Inflammatory macrophage (primary cell): ENCODE measurements at places on chromosomes 6 and 20.
A peak's percentile ranks its signal among the peaks of the same experiment; 100 is the strongest.

GRCh38 chr6:43129434-43130194 lies 41.5 kb upstream of the SRF start:
- no peak for DNase-seq

DNA sequence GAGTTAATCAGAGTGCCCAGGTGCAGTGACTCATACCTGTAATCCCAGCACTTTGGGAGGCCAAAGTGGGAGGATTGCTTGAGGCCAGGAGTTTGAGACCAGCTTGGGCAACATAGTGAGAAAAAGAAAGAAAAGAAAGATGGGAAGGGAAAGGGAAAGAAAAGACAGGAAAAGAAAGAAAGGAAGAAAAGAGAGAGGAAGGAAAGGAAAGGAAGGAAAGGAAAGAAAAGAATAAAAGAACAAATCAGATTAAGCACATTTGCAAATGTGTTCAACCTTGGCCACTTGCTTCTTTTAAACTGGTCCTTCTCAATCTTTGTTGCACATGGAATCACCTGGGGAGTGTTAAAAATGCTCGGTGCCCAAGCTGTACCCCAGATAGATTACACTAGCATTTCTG lies 28.0 kb downstream of the NR2E1 start:
- DNase-seq, result no peak

DNA sequence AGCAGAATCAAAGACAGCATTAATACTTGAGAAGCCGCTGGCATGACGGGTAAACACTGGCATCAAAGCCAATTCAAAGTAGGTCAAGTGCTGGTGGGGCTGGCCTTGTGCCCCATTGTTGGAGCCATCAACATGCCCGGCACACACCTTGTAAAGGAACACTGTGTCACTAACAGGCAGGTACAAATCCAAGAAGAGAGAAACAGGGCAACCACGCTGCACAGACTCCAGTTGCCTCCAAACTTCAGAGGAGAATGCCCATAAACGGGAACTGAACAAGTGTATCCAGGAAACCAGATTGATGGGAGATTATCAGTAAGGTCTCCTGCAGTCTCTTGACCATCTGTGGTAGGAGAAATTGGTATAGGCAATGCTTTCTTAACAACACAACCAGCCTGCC lies 127.0 kb upstream of the STXBP5 start:
- DNase-seq, result no peak

DNA sequence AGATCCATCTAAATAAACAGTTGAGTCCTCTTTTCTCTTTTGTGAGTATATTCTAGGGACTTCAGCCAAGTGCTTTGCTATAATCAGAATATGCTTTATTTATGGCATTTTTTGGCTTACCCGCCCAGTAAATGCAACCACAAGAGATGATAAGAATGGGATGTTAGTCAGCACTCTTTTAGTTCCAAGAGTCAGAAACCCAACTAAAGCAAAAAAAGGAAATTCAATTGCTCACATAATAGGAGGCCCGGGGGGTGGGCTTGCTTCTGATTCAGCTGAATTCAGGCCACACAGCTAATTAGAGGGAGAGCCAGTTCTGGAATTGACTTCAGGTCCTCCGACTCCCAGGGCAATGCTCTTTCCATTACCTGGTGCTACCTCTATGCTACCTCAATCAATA lies 250.6 kb downstream of the FARS2 start:
- DNase-seq, result no peak

GRCh38 chr20:6698056-6698455 lies 69.4 kb upstream of the BMP2 start:
- DNase-seq, result no peak

GRCh38 chr6:46882645-46883044 lies 39.1 kb downstream of the ADGRF5 start:
- DNase-seq, result no peak

DNA sequence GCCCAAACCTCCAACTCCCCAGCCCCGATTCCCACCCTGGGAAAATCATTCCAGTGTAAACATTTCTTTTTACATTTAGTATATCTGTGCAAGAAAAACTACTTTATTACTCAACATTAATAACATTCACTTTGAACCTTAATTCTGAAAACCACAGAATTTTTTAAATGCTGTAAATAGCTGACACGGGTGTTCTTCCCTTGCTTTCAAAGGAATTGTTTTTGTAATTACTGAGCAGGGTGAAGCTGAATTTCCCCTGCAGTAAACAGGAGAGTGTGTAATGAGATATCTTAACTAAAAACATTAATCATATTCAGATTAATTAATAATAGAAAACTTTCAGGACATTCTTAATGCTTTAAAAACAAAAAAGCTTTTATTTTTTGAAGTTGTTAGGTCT lies 99.3 kb upstream of the CITED2 start:
- DNase-seq, result no peak

DNA sequence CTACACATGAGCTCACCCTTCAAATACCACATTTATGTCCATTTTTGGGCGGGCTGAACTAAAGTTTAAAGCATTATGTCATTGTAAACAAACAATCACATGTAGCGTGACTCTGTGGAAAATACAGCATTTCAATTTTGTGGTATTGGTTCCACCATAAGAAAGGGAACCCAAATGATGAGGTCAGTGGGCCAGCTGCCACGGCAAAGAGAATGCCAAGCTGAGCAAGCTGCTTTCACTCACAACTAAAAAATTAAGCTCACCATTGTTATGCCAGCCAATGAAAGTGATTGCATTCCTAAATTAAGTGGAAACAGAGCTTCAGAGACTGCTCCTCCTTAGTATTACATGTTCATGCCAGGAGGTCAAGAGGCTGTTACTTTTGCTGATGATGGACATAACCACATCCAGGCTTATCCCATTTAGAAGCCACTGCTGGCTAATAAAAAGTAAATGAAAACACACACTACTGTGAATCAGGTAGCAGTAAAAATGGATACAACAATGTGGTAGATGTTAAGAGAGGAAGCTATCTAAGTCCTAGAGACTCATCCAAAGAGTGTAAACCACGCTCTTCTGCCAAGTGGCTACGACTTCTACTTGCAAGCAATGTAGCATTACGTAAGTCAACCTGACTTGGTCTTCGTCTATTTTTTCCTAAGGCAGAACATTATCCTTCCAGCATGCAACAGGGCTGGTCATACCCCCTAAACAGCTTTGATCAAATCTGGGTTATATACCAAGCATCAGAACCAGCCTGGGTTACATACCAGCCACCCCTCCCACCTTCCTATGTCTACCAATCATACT lies 164.8 kb downstream of the BACH2 start:
- peak; percentile 55 for DNase-seq

DNA sequence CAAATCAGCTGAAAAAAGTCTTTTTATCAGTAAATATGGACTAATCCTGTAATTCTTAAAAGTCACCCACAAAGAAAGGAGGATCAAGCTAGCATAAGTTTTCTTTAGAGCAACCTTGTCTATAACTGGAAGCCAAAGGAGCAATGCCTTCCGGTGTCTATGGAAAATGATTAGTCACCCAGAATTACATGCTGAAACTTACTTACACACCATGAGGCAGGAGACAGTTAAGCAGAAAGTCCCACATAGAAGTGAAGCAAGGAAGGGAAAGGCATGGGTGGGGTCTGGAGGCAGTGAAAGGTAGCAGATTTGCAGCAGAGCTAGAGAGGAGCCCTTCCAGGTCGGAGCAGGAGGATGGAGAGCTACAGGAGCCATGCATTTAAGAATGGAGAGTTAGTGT lies 153.7 kb upstream of the RIPOR2 start:
- DNase-seq, result peak; percentile 44

- no peak for DNase-seq
Observed at GRCh38 chr6:163702736-163703135, 288.2 kb downstream of the QKI start.

DNA sequence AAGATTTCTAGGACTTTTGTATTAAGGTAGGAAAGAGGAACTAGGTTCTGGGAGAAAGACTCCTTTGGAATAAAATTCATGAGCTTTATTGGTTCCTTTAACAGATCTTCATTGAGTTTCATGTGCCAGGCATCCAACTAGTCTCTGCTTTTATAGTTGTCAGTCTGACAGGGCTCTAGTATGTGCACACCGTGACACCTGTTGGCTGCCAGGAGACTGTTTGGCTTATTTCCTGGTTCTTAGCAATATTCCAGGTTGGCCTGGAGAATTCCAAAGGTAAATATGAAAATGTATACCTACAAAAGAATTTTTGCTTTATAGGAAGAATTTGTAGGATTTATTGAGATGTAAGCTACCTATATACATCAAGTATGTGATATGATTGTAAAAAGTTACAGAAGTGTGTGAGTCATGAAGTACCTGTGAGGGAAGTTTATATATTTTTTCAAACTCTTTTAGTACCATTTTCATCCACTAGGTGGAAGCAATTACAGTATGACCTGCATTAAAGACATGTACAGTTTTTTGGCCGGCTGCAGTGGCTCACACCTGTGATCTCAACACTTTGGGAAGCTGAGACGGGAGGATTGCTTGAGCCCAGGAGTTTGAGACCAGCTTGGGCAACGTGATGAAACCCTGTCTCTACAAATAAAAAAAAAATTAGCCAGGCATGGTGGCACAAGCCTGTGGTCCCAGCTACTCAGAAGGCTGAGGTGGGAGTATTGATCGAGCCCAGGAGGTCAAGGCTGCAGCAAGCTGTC lies 35.2 kb downstream of the NDUFAF5 start:
- peak; percentile 7 for DNase-seq

DNA sequence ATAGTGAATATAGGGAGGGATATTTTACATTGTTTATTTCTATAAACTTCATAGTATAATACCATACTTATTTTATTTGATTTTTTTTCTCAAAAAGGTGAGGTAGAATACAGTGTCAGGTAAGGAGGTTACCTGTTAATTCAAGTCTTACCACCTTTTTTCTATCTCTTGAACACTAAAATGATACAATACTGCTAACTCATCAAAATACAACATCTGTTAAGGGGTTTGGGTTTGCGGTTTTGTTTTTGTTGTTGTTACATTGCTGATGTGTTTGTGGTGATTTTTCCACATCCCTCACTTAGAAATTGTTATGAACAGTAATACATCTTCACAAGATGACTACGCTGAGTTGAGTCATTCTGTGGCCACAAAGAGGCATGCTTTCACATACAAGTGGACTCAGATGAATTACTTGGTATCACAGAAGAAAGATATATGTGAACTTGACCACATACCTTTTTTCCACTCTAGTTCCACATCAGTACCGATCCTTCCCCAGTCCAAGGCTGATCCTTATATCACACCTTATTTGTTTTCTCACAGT lies 139.4 kb upstream of the ID4 start:
- DNase-seq, result no peak

DNA sequence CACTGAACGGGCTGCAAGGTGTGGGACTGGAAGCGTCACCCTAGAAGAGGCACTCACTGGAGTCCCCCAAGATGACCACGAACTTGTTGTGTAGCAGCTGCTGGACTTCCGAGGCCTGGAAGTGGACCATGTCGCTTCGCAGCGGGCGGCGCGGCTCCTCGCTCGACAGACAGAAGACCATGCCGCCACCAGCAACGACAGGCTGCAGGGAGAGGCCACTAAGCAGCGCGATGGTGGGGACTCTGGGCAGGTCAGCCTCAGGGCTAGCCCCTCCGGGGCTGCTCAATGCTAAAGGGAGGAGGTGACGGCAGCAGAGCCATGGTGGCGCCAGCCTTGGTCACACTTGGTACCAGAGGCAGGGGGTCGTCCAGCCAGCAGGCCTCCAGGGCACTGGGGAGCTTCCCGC lies 720 bp downstream of the PCED1A start:
- no peak for DNase-seq

GRCh38 chr6:79100304-79100703 lies 22.2 kb upstream of the PHIP start:
- no peak for DNase-seq
